ENCODE measurements at places on chromosomes 12 and 14.

GRCh38 chr12:116662612-116663144 is 75.2 kb downstream of the SPRING1 start:
- no peak for DNase-seq

DNA sequence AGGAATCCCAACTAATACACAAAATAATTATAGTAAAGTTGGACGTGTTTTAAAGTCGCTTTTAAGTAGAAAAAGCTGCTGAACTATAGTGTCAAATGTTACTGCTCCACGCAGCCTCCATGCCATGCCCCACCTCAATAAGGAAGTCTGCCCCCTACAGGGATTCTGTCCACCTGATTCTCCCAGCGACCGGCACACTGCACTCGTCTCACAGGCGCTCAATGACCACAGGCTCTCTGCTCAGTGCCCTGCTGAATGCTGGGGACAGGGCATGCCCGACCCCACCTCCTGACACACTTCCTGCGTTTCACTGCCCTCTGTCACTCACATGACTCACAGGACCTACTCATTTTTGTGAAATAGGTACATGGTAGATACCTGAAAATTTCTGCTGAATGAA is 48.9 kb downstream of the BDKRB1 start:
- no peak for DNase-seq

DNA sequence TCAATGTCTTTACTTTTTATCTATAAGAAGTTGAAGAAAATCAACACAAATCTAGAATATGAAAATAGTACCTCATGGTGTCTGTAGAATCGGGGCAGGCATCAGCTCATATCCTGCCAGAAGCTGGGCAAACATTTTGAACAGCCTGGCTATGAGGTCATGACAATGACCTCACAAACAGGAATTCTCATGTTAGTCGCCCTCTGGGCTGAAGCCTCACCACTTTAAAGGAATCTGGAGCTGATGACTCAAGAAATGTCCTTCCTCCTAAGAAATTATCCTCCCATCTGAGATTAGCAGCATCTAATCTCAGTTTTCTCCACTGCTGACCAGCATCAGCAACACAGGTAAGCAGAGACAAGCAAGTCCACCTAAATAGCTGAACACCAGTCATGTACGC is 27.1 kb downstream of the CLIP1 start:
- DNase-seq = no peak

DNA sequence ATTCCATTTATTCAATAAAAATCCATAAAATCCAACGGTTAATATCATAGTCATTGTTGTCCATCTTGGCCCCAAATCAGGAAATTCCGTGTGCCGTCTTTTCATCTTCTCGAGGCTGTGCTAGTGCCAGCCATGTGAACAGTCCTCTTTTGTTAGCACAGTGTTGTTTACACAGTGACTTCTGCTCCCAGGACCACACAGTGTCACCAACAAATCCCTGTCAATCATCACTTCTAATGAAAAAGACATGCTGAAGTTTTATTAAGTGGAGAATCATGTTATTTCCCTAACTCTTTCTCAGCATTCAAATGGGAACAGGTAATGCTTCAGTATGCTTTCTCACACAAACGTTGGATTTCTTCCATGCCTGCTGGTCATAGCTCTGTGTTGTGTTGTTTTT is 1.9 kb upstream of the SLCO1A2 start:
- no peak for DNase-seq

- no peak for DNase-seq
Measured at GRCh38 chr12:86613311-86613710, 357.1 kb upstream of the MGAT4C start.

GRCh38 chr12:6133642-6134041 is 9.2 kb upstream of the VWF start:
- no peak for DNase-seq

GRCh38 chr12:105887131-105887530 is 251.6 kb downstream of the NUAK1 start:
- DNase-seq = no peak

DNA sequence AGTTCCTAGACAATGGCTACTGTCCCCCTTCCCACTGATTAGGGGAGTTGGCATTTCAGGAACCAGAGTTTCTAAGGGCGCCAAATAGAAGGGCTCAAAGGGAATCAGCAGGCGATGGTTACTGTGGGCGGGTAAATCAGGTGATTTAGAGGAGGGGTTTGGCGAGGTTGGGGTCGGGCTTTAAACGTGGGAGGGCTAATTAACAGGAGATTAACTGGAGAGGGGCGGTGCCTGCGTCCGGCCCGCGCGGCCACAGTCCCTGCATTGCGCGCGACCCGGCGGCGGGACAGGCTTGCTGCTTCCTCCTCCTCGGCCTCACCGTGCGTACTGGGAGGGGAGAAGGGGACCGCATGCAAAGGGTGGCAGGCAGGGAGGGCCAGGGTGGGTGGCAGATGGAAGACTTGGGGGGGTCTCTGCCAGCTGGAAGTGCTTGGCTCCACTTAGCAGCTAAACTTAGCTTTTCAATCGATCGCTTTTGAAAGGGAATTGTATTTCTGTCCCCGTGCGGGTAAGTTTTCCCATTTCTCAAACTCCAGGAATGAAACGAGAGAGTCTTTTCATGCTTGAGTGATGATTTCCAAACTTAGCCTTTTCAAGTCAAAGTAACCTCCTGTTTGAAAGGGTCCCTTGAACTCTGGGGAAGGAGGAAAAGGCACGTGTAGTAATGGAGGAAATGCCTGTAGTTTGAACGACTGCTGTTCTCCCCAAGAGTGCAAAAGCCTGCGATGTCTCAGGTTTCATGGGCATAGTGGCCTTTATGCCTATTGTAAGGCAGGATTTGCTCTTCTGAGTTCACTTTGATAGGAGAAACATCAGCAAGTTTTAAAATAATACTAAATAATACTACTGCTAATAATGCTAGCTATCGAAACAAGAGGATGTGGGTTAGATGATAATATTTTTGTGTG is at the start of gene MGST1:
TSS of gene MGST1 (plus strand) at position 255 of the 908 bp plus-strand sequence. CDS start 6,608 bp downstream, outside the sequence.
- no peak for DNase-seq

DNA sequence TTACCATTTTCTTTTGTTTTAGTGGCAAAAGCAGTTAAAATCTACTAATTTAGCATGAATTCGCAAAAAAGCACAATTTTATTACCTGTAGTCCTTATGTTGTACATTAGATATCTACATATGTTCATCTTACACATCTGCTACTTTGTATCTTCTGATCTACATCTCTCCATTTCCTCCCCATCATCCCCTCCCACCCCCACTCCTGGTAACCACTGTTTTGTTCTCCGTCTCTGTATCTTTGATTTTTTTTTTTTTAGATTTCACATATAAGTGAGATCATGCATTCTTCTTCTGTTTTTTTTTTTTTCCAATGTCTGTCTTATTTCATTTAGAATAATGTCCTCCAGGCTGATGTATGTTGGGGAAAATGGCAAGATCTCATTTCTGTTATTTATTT is 922.7 kb downstream of the VRK1 start:
- DNase-seq = no peak

DNA sequence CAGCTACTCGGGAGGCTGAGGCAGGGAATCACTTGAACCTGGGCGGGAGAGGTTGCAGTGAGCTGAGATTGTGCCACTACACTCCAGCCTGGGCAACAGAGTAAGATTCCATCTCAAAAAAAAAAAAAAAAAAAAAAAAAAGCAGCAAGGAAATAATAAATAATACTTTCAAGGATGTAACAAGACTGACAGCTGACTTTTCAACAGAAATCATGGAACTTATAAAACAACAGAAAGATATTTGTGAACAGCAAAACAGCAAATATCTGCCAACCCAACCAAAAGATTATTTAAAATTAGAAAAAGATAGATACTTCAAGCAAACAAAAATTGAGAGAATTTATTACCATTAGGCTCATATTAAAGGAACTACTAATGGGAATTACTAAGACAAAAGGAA is 115.1 kb downstream of the TSHR start:
- DNase-seq = no peak

GRCh38 chr14:33014710-33015109 is 76.0 kb downstream of the NPAS3 start:
- DNase-seq = no peak

- DNase-seq = no peak
Measured at GRCh38 chr14:87309557-87309956, 683.4 kb downstream of the GALC start.

DNA sequence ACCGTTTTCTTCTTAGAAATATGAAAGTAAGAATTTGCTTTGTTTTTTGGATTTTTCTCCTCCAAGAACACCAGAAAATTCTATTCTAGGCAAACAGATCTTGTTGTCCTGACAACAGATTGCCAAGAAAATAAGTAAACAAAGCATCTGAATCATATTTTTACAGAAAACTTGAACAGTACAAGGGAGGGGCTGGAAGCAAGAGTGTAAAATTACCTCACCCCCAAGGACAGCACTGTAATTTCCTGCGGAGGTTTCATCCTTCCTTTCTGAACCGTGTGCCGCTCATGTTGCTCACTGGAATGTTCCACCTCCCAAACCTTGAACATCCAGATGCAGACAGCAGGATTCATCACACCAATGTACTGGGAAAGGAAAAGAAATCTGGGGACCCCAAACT is 5.4 kb upstream of the CAMKK2 start:
- no peak for DNase-seq

DNA sequence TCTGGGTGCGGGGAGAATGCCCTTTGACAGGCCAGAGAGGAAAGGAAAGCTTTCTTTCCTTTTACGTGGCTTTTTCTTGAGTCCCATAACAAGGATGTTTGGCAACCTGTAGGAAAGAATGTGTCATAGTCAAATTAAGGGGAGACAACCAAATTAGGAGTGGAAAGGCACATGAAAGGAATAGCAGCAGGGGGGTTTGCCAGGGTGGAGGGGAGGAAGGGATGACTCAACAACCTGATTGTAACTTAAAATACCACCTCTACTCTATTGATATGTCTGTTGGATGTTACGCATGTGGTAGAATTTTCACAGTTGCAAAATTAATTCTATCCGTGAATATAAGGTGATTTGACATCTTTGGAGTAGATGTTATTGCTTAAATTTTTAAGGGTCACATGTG is 28.5 kb upstream of the MYBPC1 start:
- no peak for DNase-seq

- DNase-seq = no peak
Measured at GRCh38 chr14:71933001-71933587, 865 bp downstream of the RGS6 start.

GRCh38 chr12:67107751-67108269 is 161.3 kb upstream of the CAND1 start:
- DNase-seq = no peak

GRCh38 chr14:69572030-69572840 is 2.4 kb downstream of the CCDC177 start:
- no peak for DNase-seq

DNA sequence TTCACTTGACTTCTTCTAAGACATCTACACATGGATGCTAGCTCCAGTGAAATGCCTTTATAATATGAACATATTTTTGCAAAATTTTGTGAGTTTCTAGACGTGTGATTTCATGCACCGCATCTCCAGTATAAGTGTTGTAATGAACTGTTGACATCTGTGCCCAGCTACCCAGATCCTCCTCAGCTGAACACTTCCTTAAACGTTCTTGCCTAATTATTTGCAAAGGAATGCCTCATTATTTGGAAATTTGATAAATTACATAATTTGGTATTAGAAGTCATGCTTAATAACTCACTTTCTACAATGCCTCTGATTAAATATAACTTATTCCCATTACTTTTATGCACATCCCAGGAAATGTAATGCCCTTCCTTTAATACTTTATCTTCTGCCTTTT is 14.0 kb downstream of the OR11G2 start:
- no peak for DNase-seq

- no peak for DNase-seq
Measured at GRCh38 chr12:63419154-63419553, 249.1 kb downstream of the DPY19L2 start.

DNA sequence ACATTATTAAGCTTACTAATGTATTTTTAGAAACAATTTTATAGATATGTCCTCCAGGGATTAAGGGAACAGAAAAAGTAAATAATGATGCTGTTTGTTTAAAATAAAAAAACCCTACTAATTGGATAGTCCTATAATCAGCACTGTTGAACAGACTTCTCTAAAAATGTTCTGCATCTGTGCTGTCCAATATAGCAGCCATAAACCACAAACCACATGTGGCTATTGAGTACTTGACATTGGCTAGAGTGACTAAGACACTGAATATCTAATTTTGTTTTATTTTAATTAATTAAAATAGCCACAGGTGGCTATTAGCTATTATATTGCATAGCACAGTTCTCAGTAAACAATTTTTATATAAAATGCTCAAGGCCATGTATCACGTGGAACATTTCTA is 210.4 kb downstream of the DPY19L2 start:
- no peak for DNase-seq

DNA sequence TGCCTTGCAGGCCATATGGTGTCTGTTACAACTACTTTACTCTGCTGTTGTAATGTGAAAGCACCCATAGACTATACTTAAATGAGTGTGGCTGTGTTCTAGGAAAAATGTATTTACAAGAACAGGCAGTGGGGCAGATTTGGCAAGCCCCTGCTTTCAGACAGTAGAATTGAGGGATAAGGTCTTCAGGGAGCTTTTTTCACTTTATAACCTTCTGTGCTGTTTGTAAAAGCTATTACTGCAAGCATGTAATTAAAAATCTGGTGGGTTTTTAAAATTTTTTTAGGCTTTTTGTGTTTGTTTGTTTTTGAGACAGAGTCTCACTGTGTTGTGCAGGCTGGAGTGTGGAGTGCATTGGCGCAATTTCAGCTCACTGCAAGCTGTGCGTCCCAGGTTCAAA is 73.9 kb downstream of the VEZT start:
- DNase-seq = no peak

GRCh38 chr14:32608857-32609256 is 279.8 kb downstream of the AKAP6 start:
- no peak for DNase-seq

GRCh38 chr12:115375186-115375991 is 691.4 kb upstream of the TBX3 start:
- DNase-seq = peak; percentile 31

- peak; percentile 27 for DNase-seq
Measured at GRCh38 chr12:71755146-71755892, 656 bp downstream of the RAB21 start.

- DNase-seq = no peak
Measured at GRCh38 chr12:11204173-11204572, 17.4 kb upstream of the TAS2R42 start.

GRCh38 chr12:4220536-4221257 is 52.9 kb upstream of the CCND2 start:
- no peak for DNase-seq

DNA sequence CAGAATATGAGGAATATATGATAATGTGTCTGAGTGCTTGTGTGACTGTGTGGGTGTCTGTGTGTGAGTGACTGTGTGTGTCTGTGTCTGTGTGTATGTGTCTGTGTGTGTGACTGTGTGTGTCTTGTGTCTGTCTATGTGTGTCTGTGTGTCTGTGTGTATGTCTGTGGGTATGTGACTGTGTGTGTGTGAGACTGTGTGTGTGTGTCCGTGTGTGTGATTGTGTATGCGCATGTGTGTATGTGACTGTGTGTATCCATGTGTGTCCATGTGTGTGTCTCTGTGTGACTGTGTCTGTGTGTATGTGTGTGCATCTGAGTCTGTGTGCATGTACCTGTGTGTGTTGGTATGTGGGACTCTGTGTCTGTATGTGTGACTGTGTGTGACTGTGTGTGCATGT is 1361.2 kb upstream of the TMEM132C start:
- no peak for DNase-seq
